Stimulated activated CD8-positive, alpha-beta memory T cell treated with anti-CD3 and anti-CD28 coated beads, Interleukin-12 subunit alpha, Interleukin-12 subunit beta, amount 100 ng/mL, for 1 hour (primary cell): ENCODE measurements at places on chromosomes 1 and 21.

- no peak for DNase-seq
Measured at GRCh38 chr1:246708166-246708565, 16.0 kb upstream of the SCCPDH start.

DNA sequence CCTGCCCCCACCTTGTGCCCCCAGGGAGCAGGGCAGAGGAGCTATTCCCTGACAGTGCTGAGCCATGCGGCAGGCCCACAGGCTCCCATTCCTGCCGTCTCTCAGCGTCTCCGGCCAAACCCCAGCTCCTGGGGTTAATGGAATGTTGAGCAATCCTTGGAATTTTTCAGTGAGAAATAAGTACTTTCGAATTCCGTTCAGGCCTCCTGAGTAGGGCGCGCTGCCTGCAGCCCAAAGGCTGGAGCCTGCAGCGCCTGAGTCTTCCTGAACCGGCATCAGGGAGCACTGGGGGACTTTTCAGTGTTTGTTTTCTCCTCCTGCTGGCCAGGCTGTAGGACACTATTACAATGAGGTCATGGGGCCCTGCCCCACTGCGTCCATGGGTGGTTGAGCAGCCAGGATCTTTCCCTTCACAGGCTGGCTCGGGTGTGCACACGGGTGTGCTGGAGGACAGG lies 33.3 kb upstream of the CSF1 start:
- no peak for DNase-seq

DNA sequence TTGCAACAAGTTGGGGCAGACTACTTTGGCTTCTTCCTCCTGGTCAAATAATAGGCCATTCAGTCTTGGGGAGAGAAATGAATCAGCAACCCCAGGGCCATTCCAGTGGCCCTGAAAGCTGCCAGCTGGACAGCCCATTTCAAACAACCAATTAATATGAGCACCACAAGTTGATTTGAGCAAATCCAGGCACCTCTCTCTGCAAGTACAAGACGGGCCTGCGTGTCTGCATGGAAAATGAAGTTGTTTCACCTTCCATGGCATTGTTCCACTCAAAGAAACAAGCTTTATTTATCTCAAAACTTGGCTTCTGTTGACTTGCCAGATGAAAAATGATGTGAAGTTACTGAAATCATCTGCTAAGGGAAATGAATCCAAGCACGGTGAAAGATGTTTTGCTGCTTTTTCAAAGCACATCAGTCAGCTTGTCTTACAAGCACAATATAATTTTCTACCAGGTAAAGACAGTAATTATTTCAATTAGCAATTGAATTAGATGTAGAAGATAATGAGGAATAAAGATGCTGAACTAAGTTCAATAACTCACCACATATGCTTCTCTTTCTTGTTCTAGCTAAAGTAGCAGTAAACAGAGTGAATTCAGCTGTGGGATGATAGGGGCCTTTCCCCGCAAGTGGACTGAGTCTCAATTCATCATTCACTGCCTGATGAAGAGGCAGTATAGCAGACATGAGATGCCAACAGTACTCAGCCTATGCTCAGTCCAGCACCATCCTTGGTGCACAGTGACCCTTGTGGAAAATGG lies 95.2 kb upstream of the SSX2IP start:
- no peak for DNase-seq

DNA sequence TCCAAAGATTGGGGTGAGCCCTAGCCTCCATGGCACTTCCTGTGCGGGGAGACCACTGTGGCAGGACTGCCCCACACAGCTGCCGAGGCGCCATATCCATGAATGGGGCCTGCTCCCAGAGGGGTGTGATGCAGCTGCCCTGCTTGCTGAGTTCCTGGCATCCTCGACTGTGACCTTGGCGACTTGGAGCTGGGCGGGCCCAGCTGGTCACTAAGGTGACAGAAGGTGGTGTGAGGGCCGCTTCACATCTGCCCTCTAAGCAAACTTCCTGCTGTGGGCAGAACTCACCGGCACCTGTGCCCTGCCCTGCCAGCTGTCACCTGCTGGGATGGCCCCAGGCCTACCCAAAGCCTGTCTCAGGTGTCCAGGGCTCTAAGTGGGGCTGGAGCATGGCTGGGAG lies 9.0 kb downstream of the TMEM61 start:
- DNase-seq = no peak

DNA sequence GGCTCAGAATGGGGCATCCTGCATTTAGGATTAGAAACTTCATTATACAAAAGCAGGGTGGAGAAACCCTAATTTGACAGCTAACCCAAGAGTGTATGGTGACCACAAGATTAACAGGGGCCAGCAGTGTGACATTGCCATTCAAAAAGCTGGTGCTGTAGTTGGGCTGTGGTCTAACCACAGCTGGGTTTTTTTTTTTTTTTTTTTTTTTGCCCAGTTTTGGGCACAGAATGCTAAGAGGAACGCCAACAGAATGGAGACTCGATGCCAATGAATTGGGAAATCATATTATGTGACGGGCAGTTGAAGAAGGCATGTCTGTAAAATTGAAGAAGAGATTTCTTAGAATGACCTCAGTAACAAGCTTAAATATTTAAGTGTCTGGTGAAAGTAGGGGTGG lies 58.4 kb downstream of the NFIA start:
- DNase-seq = no peak

- no peak for DNase-seq
Measured at GRCh38 chr21:31713973-31714740, 17.8 kb downstream of the SCAF4 start.

- no peak for DNase-seq
Measured at GRCh38 chr21:16305686-16306085, 575.9 kb downstream of the USP25 start.

DNA sequence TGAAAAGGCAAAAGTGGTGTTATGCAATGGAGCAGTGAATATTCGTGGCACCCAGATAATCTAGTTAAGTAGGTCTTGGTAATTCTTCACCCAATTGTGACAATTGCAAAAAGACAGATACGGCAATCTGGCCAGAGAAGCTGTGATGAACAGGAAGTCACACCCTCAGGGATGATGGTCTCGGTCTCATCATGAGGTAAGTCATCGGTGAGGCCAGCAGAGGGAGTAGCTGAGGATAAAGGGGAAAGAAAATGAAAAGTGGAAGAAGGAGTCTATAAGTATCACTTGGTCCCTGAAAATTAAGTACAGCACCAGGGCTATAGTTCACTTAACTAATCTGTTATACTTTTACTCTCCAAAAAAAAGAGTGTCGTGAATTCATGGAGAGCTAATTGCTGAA lies 258.8 kb upstream of the NCAM2 start:
- no peak for DNase-seq

- DNase-seq = no peak
Measured at GRCh38 chr1:157136133-157136532, 2.1 kb downstream of the ETV3 start.

DNA sequence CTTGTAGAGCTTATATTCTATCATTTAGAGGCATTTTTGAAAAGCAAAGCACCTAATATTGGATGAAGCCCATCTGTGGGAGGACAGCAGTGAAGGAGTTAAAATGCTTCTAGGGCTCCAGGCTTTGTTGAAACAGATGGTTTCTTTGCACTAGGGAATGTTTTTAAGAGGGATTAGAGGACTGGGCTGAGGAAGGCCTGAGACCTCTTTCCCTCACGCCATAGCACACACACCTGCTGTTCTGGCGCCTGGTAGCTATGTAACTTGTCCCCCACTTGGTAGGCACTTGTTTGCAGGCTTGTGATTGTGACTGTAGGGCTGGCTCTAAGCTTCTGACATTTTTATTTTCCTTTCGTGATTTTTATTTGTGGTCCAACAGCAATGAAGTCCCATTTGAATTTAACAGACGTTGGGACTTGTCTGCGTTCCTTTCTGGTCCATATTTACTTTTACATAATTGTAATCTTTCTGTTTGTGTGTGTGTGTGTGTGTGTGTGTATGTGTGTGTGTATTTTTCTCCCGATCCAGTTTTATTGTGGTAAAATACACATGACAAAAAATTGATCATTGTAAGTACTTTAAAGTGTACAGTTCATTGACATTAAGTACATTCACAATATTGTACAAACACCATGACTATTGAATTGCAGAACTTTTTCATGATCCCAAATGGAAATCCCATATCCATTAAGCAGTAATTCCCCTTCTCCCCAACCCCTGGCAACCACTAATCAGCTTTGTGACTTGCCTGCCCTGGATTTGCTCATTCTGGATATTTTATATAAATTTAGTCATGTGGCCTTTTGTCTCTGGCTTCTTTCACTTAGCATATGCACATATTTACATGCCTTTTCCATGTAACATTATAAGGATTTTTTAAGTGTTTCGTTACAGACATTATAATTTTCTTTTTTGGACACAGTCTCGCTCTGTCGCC lies 33.5 kb upstream of the MACF1 start:
- DNase-seq = no peak

GRCh38 chr1:161531986-161532643 lies 7.8 kb downstream of the HSPA6 start:
- DNase-seq = no peak

GRCh38 chr1:40637470-40638007 lies 27.9 kb downstream of the RIMS3 start:
- DNase-seq = no peak

DNA sequence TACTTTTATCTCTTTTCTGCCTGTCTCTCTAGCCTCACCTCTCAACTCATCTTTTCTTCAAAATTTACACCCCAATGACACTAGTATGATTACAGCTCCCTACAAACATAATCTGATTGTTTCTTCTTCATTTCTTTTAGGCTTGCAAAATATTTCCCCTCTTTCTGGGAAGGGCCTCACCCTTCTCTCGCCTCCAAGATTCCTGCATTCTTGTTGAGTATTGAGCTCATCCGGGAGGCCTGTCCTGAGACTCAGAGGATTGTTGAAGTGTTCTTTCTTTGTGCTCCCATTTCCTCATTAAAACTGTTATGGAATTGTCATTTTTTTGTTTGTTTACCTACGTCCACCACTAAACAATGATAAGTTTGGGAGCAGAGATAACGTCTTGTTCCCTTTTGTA lies 99.1 kb upstream of the CHRM3 start:
- DNase-seq = no peak

DNA sequence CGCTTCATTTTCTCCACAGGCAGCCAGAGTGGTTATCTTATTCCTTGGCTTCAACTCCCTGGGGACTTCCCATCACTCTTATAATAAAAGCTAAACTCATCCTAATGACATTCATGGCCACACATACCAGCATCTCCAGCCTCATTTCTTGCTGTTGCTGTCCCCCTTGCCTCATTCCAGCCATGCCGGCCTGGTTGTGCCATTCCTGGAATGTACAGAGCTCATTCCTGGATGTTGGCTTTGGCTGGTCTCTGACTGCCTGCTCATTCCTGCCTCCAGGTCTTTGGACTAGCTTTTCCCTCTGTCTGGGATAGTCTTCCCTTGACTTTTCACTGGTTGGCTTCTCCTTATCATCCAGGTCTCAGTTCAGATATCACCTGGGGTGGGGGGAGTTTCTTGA lies 2.4 kb upstream of the PEF1 start:
- no peak for DNase-seq

- no peak for DNase-seq
Measured at GRCh38 chr21:33151941-33152731, 77.6 kb upstream of the IFNAR2 start.

DNA sequence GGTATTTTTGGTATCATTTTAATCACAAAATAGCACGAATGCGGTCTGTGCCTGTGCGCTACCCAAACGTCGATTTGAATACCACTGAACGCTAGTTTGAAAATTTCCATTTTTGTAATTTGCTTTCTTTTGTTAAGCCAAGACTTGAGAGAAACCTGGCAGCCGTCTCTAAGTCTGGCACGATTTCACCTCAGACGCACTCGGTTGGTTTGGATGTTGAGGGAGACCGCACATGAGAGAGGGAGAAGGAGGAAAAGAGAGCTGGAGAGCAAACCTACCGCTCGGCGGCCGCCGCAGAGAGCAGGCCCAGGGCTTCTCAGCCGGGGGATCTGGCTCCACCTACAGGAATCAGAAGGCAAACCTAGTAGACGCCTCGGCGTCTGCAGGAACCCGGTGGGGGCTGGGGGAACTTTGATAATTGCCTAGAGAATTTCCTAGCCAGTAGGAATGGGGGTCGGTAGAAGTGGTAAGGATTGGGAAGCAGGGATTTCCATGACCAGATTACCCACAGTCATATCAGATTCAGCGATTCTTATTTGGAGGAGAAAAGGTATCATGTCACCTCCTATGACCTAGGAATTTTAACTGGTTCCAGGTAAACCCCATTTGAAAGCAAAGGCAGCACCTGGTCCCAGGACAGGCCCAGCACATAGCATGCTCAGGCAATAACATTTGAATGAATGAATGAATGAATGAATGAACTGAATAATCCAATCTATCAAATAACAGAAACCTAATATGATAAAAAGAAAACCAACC lies 83.2 kb downstream of the TM2D1 start:
- peak; percentile 37 for DNase-seq

- DNase-seq = no peak
Measured at GRCh38 chr1:5744341-5744740, 247.9 kb downstream of the NPHP4 start.

- DNase-seq = no peak
Measured at GRCh38 chr1:197783510-197783948, 8.2 kb upstream of the DENND1B start.

DNA sequence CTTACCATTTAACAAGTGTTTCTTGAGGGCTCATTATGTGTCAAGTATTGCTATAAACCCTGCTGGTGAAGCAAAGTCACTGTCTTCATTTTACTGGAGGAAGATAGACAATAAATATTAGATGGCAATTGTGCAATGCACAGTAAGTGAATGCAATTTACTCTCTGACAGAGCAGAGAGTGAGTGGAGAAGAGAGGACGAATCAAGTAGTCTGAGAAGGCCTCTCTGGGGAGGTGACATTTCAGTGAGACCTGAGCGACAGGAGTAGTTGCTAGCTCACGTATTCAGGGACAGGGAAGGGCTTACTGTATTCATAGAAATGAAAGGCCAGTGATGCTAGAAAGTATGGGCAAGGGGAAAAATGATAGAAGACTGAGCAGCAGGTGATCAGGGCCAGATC lies 1.2 kb upstream of the NMNAT2 start:
- no peak for DNase-seq

- no peak for DNase-seq
Measured at GRCh38 chr1:53586765-53587164, 127.6 kb downstream of the DMRTB1 start.

DNA sequence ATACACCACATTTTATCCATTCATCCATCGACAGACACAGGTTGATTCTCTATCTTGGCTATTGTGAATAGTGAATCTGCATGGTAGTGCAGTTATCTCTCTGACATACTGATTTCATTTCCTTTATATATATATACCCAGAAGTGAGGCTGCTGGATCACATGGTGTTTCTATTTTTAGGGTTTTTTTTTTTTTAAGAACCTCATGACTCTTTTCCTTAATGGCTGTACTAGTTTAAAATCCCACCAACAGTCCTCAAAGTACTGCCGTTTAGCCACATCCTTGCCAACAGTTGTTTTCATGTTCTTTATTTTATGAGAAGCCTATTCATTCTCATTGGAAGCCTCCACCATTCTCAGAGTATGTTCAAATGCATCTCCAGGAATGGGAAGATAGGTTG lies 258.7 kb upstream of the SNX7 start:
- no peak for DNase-seq

GRCh38 chr1:33143176-33143575 lies 38.7 kb downstream of the TRIM62 start:
- no peak for DNase-seq
